Naive thymus-derived CD8-positive, alpha-beta T cell (primary cell): ENCODE measurements at places on chromosomes 11 and 22.

DNA sequence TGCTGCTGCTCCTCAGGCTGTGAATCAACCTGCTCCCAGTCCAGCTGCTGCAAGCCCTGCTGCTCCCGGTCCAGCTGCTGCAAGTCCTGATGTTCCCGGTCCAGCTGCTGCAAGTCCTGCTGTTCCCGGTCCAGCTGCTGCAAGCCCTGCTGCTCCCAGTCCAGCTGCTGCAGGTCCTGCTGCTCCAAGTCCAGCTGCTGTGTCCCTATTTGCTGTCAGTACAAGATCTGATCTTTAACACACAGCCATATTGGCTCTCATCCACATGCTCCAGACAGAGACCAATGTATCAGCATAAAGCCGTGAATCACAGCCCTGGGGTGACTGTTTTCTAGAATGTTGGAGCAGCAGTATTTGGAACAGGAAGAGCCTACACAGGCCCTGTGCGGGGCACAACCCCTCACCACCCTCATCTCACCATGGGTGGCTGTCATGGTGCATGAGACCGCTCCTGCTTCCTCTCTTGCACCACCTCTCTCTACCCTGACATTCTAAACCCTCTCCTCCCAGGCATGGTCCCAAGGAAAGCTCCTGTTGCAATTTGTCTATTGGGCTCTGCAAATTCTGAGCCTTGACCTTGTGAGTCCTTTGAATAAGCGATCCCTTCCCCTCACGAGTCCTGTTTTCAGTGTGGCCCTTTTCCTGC, 3.5 kb downstream of the KRTAP5-10 start:
- no peak for DNase-seq

DNA sequence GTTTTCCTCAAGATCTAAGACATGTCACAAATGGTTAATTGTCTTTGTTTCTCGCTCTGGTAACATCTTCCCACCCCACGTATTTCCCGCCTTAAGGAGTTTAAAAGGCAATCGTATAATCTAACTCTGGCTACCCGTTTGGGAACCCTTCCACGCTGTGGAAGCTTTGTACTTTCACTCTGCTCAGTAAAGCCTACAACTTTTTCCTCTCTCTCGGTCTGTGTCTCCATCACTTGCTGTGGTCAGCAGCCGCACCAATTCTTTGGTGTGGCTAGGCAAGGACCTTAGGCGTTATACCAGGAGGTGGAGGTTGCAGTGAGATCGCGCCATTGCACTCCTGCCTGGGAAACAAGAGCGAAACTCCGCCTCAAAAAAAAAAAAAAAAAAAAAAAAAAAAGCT, 1430.1 kb downstream of the LRRC4C start:
- no peak for DNase-seq

DNA sequence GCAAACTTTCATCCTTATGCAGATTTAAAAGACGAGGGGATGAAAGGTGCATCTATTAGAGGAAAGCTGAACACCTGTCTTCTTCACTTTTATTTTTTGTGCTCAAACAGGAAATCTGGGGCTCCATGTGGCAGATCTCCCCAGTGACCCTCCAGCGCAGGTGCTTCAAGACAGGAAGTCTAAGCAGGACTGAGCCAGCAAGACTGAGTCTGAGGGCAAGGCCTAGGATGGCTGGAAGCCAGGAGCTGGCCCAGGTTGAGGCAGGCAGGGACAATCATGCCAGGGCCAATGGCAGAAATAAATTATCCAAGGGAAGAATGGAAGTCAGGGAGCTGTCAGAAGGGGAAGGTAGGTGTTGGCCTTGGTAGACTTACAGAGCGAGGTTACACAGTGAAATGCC, 101.1 kb upstream of the SPON1 start:
- peak; percentile 4 for DNase-seq

- DNase-seq: no peak
These were observed 1.2 kb downstream of the SVIP start for GRCh38 chr11:22828373-22828772.

DNA sequence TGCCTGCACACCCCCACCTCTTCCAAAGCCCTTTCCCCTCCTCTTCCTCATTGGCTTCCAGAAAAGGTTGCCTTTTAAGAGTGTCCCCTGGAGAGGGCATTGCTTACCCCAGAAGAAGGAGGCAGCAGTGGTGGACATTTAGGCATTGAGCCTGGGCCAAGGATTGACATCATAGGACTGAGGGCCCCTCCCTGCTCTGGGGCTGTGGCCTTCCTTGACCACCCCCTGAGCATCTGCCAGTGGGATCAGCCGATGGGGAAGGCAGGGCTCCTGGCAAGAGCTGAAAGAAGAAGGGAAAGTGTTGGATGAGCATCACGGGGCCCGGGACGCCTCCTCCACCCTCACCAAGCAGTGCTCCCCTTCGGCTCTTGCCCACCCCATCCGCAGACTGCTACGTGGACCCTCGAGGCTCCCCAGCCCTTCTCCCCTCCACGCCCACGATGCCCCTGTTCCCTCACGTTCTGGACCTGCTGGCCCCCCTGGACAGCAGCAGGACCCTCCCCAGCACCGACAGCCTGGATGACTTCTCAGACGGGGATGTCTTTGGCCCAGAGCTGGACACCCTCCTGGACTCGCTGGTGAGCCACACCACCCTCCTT, 37.4 kb downstream of the ZC3H7B start:
- no peak for DNase-seq

DNA sequence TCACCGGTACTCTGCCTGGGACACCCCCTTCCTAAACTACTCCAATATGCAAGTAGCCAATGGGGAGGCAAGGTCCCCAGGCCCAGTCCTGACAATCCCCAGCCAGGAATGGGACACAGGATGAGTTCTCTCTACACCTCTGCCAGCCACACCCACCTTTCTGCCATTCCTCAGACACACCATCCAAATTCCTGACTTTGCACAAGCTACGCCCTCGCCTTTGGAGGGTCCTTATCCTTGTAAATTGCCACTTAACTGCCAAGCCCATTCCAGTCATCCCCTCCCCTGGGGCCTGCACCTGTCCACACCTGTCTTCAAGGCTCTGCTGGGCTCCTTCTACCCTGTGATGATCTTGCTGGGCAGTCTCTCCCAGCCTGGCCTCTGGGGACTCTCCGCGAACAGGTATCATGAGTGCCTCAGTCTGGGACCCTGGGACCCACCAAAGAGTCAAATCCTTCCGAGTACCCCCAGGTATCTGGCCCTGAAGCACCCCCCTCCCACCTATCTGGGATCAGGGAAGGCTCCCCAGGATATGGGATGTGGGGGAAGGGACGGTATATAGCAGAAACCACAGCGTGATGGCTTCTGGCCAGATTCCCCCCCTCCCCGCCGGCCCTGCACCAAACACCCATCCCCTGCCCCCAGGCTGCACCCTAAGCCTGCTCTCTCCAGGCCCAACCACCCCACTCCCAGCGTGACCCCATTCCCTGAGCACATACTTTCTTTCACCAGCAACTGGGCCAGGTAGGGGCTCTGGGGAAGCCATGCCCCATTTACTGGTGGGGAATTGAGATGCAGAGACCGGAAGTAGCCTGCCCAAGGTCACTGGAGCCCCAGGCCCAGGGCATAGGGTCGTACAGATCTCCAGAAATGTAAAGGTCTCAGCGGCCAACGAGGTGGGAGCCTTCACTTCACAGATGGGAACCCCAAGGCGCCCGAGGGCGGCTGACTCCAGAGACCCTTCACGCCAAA, 806 bp downstream of the ARAP1 start:
- DNase-seq: no peak

DNA sequence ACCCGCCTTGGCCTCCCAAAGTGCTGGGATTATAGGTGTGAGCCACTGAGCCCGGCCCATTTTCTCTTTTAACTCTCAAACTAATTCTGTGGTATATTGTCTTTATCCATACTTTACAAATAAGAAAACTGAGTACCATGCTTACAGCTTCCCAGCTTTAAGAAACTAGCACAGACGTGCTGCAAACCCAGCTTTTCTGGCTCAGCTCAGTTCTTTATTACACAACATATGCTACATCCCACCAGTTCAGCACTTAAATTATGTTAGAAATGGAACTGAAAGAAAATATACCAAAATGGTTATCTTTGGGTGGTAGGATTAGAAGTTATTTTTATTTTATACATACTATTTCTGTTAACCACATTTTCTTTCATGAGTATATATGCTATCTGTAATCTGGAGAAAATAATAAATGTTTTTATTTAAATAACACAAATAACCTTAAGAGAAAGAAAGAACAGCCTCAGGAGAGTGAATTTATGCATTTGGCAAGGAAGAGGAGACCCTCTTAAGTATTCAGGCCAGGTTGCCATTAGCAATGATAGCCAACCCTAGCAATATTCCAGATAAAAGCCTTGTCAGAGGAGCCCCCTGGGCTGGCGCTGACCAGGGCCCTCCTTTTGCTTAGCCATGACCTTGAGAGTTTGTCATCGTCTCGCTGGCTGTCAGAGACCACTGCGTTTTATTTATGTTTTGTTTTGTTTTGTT, 33.8 kb downstream of the SLN start:
- DNase-seq: no peak

DNA sequence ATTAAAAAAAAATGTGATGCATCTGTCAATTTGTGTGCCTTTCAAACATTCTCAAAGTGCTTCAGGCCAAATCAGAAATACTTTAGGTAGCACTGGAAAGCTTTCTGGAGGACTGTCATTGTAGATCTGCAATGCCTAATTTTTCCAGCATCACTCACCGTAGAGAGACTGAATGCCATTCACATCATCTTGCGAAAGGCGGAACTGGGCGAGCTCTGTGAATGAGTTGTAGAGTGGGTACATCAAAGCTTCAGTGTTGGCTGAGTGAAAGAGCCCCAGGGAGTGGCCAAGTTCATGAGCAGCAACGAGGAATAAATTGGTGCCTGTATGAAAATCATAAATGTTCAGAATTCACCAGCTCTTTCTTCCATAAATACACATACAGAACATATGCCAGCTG, 4.0 kb downstream of the MMP10 start:
- DNase-seq: no peak

- no peak for DNase-seq
These were observed 119.1 kb downstream of the RRM1 start for GRCh38 chr11:4213746-4214145.

- no peak for DNase-seq
These were observed 14.0 kb downstream of the DDX25 start for GRCh38 chr11:125918140-125918840.

DNA sequence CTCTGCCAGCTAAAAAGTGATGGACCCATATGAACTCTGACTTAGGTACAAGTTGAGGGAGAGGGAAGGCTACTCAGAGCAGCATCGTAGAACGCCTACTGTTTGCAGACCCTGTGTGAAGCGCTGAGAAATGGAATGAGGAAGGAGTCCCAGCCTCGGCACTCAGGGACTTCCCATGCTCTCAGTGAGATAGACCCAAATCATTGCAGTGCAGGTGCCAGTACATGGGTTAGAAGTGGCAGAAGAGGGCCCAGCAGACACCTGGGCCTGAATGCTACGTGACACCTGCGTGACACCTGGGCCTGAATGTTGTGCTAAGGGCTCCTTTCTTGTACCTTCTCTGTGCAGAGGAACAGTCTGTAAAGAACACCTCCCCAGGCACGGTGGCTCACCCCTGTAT, 2.6 kb upstream of the PDGFB start:
- DNase-seq: no peak

GRCh38 chr11:87780068-87780413, 395.2 kb downstream of the RAB38 start:
- no peak for DNase-seq

DNA sequence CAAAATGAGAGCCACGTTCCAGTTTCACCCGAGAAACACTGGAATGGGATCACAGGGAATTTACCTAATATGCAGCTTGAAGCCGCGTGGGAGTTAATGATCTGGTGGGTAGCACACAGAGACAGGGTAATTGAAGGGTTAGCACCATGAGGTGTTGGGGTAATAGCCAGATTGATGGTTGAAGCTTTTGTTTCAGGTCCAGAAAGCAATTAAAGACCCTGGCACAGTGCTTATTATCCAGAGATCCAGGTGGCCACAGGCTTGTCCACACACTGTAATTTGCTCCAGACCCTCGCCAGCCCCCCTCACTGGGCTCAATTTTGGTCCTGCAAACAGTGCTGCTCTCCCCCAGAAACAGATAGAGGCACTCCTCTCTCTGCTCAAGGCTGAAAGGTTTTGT, 282.5 kb upstream of the ISX start:
- no peak for DNase-seq

- DNase-seq: no peak
These were observed 136.5 kb upstream of the C11orf87 start for GRCh38 chr11:109285465-109285864.

GRCh38 chr11:3060436-3061025, 3.3 kb upstream of the CARS1 start:
- DNase-seq: no peak

GRCh38 chr11:304915-305843, 2.4 kb upstream of the IFITM2 start:
- DNase-seq: peak; percentile 69

DNA sequence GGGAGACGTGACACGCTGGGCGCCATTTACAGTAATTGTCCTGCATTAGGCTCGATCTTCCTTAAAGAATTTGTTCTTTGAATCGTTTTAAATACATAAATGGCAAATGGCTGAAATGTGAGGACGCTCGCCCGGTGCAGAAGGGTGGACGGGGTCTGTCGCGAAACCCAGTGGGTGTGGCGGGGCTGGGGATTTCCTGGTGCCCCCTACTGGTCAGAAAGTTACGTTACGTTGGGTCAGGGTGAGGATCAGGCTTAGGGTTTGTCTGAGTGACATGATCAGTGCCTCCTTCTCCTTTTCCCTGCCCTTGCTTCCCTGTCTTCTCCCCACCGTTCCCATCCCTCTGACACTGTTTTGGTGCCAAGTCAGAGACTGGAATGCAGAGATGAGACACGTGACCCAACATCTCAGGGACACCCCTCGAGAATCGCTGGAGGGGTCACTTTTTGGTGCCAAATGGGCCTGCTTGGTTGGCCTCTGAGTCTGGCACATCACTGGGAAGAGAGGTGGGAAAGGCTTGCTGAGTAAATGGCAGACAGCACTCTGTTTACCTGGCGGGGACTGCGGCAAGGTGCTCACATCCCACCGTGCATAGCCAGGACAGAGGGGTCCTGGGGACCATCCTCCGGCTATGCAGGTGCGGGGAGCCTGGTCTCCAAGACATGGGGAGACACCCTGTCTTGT, 1107.6 kb downstream of the BRD1 start:
- DNase-seq: no peak

DNA sequence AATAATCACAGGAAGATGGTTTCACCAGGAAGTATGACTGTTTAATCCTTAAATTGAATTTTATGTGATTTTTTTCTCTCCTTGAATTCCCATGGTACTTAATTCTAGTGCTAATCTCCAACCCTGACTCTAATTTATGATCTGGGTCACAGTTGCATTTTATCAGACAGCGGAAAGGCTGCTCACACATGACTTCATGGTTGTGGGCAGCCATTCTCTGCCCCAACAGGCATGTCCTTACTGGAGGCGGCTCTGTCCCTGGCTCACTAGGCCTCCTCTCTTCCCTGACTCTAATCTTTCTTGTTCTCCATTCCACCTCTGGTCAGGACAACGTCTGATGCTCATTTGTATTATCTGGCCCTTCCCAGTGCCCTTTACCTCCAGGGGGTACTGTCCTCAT, 184.4 kb downstream of the CHST1 start:
- DNase-seq: no peak
